AG09309 (cell line): ENCODE measurements at places on chromosomes 7 and 10.

DNA sequence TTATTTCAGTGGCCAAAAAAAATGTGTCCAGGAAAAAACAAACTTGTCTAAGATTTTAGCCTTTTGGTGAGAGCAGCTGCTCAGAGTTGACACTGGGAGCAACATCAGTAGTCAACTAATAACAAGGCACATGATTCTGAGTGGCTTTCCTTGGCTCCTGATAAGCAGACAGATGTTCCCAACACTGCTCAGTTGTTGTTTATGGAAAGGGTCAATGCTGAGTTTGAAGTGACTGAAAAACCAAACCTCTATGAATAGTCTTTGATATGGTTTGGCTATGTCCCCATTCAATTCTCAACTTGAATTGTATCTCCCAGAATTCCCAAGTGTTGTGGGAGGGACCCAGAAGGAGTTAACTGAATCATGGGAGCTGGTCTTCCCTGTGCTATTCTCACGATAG is 12.3 kb downstream of the DYDC1 start:
- no peak for DNase-seq

GRCh38 chr10:5187867-5188266 is 2.9 kb upstream of the AKR1C8 start:
- DNase-seq: no peak

GRCh38 chr7:132377015-132377414 is 199.3 kb downstream of the PLXNA4 start:
- no peak for DNase-seq

DNA sequence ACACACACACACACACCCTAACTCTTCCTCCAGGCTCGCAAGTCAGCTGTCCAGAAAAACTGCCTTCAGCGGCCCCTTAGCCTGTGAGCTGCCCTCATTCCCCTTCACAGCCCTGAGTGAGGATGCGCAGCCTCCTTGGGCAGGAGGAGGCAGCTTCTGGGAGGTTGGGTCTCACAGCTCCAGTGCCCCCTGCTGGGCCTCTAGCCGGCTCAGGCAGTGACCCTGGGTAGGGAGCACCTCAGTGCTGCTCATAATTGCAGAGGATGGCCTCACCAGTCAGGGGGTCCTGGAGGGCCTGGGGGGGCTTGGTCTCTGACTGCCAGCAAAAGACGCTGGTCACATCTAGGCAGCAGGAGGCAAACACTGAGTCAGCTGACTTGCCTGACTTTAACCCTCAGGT is 43.7 kb downstream of the ZNF273 start:
- no peak for DNase-seq

GRCh38 chr7:130740606-130741005 is 6.6 kb upstream of the KLF14 start:
- DNase-seq: no peak

GRCh38 chr7:2736411-2736914 is 48.5 kb downstream of the AMZ1 start:
- DNase-seq: no peak

GRCh38 chr10:76962851-76963250 is 674.8 kb downstream of the KCNMA1 start:
- peak; percentile 62 for DNase-seq

DNA sequence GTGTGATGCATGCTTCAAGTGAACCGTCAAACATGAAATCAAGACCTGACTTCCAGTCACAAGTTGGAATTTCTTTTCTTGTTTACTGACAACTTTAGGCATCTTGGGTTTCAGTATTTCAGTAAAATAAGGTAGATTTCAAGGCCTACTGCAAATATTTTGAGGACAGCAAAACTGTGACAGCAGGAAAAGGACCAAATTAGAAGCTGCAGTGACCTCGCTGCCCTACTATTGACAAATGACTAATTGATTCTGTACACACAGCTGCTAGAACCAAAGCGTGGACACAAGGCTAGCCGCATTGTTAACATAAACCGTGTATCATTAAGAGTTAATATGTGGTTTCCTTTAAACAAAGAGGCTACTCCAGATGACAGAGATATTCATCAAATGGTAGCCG is 105.7 kb upstream of the SEC61G start:
- no peak for DNase-seq

GRCh38 chr10:6990891-6991290 is 410.8 kb upstream of the PRKCQ start:
- DNase-seq: no peak

GRCh38 chr7:71384094-71384493 is 252.2 kb downstream of the GALNT17 start:
- no peak for DNase-seq

DNA sequence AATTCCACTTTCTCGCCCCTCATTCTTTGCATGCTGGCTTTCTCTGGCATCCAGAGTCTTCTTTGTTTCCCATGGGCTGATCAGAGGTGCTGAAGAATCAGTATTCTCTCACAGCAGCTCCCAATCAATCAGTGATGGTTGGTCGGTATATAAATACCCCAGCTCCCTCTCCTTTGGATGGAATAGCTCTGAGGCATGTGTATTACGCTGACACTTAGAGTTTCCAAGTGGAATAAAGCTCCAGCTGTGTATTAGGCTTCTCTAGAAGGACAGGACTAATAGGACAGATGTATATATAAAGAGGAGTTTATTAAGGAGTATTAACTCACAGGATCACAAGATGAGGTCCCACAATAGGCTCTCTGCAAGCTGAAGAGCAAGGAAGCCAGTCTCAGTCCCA is 218.3 kb upstream of the GRB10 start:
- DNase-seq: no peak

DNA sequence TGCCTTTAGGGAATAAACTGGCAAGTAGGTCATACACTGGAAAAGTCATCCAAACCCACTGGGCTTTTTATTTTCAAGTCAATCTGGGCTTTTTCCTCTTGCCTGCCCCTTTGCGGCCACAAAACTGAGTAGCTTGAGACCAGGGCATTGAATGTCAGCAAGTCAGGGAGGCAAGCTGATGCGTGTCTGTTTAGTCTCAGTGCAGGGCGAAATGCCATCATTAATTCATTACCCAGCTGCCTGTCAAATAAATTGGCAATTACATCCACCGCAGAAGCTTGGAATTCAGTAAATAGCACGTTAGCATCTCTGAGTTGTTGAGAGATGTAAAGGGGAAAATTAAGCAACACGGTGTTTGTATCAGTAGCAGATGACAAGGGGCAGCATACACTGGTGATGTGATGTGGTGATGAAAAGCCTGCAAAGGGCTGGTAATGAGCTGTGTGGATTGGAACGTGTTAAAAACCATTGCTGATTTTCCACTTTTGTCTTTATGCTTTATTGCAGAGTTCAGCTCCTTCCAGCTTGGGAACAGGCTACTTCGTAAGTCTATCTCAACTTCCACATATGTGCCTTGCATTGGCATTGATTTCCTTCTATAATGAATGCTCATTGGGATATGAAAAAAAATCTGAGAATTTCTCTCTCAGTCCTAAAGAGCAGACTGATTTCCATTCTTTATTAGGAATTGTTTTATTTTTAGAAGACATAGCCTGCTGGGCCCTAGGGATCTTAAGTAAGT is 535.9 kb downstream of the AUTS2 start:
- DNase-seq: no peak

- no peak for DNase-seq
Measured at GRCh38 chr7:96361116-96361857, 39.4 kb upstream of the SLC25A13 start.

DNA sequence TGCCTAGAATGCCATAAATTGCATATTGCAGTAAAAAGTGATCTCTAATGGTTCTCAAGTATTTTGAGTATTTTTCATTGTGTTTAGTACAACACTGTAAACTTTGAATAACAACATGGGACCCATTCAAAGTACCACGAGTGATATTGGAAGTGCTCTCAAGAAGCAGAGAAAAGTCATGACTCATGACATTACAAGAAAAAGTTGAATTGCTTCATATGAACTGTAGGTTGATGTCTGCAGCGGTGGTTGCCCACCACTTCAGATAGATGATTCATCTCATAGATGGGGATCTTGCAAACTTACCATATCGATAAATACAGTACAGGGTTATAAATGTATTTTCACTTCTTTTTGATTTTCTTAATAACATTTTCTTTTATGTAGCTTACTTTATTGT is 33.9 kb downstream of the ENTPD1 start:
- no peak for DNase-seq

DNA sequence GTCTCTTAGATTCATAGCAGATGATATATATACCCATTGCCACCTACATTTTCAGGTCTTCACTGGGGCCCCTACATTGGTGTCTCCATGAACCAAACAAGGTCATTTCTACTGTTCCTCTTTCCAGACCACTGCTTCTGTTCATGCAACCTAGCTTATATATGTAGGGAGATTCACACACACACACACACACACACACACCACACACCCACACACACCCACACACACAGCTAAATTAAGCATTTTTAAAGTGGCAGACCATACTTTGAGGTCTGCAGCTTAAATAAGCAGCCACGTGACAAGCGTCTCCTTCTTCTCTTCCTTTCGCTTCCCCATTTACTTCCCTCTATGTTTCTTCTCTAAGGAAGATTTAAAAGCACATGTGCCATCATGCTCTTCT is 70.0 kb upstream of the CC2D2B start:
- DNase-seq: no peak

DNA sequence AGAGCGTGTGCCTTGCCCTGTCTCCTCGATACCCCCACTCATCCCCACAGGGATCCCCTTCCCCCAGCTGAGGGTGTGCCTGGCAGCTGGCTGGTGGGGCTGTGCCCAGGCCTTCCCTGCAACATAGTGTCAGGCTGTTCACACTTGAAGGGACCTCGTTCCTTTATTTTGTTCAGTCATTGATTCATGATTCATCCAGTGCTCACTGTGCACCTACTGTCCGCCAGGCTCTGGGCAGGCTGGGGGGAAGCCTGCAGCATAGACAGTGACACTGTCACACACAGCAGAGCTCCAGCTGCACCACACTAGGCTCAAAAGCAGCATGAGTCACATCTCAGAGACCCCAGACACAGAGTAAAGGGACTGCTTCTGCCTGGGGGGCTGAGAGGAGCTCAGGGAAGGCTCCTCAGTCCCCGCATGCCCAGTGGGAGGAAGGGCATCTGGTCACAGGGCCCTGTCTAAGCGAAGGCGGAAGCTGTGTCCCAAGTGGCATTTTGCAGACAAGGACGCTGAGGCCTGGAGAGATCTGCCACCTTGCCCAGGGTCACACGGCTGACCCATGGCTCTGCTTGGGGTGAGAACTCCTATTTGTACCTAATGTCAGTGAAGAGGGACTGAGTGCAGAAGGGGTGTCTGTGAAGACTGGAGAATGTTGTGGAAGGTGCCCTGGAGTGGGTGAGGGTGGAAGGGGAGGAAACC is 27.9 kb downstream of the CDH23 start:
- DNase-seq: no peak

DNA sequence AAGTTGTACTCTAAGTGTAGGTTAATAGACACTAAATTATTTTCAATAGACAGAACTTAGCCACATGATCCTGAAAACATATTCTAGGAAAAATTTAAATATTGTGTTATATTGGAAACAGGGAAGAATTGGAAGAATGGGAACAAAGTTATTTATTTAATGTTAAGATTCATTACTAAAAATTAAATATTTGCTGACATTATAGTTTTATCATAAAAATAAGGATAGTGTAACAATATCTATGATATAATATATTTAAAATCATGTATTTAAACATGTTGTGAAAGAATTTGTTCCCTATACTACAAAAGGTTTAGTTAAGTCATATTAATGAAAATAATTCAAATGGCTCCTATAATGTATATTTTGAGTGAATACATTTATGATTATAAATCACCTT is 120.1 kb upstream of the TEX47 start:
- no peak for DNase-seq

DNA sequence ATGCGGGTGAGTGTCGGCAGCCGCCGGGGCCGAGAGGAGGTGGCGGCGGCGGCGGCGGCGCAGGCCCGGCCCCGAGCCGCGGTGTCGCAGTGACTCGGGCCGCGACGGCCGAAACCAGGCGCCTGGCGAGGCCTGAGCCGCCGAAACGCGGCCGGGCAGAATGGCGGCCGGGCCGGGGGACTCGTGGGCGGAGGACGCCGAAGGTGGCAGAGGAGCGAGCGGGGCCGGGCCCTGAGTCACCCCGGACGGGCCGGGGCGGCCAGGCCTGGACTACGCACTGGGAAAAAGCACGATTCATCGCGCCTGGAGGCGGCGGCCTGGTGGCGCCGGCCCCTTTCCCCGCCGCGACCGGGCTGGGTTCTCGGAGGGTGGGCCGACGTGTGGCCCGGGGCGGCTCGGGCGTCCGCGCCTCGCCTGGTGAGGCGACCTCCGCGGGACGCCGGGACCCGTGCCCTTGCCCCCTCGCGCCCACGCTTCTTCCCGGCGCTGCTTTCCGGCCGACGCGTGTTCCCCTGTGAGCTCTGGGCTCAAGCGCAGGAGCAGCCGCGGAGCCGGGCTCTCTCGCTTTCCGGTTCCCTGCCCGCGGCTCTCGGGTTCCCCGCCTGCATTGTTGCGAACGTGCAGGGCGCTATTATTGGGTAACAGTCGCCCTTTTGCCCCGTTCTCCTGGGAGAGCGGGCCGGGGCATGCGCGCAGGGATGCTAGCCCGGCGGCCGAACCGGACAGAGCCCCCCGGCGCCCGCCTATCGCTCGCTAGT is 500 bp downstream of the CUL1 start:
- DNase-seq: no peak

GRCh38 chr7:66832531-66833351 is 88.3 kb upstream of the TMEM248 start:
- DNase-seq: no peak

DNA sequence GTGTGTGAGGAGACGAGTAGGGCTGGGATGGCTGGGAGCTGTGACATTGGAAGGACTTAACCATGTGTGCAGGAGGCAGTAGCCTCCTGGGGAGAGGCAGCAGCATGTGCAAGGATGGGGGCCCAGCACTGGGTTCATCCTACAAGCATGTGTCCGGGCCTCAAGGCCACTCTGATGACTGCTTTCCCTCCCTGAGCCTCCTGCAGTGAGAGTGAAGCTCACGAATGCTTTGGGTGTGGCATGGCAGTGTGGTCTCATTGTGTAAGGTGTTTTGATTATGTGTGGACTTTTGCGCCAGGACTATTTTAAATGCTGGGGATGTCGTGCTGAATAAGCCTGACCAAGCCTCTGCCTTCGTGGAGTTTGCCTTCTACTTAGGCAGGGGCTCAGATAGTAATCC is 122.0 kb upstream of the INSYN2A start:
- no peak for DNase-seq

- no peak for DNase-seq
Measured at GRCh38 chr10:129471447-129472175, 4.6 kb downstream of the MGMT start.

GRCh38 chr7:75819711-75820110 is 6.1 kb upstream of the CCL24 start:
- no peak for DNase-seq

DNA sequence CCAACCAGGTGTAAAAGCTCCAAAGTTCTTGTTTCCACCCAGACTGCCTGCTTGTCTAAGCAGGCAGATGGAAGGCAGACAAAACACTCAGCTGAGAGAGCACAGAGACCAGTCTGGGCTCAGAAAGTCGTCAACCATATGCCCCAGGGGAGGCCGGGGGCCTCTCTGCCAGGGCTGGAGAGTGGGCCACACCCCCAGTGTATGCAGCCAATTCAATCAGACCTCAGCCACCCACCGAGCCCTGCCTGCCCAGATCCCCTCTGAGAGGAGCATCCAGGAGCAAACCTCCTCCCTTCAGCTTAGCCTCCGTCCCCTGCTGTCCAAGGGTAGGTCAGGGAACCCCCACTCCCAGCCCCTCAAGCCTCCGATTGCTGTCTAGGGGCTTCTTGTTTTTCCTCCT is 196.3 kb downstream of the LSM5 start:
- no peak for DNase-seq
